Nephron progenitor cell (in vitro differentiated cells): ENCODE measurements at places on chromosomes 3 and 15.
A peak's percentile ranks its signal among the peaks of the same experiment; 100 is the strongest.

DNA sequence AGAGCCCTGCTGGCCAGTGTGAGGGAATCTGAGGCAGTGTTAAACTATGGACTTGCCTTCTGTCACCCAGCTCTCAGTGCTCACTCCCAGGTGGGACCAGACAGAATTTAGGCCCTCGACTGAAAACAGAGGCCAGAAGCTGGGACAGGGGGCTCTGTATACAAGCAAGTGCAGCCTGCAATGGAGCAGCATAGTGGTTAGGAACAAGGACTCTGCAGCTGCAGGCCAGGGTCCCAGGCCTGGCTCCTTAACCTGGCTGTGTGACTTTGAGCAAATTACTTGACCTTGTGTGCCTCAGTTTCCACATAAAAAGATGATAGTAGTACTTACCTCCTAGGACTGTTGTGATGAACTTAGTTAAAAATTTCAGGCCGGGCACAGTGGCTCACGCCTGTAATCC is 39.8 kb downstream of the CMTM7 start:
- H3K4me3 ChIP-seq = no peak overlapping the region
- H3K27me3 ChIP-seq = peaks cover 5% of the 10 kb centered on the region
- peaks cover 6% of the 10 kb centered on the region for H3K36me3 ChIP-seq
- no peak for DNase-seq

DNA sequence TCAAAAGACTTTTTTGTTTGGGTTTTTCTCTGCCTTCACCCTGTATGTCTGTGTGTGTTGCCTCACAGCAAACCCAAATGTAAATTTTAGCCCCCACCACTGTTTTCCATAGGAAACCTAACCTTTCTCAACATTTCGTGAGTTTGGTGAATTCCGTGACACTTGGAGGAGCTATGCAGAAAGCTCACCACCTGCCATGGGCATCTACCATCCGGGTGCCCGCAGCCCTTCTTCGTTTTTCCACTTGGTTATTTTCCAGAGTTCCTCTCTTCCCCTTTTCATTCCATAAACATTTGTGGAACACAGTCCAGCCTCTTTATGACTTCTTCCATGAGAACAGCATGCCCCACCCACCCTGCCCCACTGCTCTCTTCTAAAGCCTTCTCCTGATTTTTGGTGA is 31.3 kb downstream of the TMEM158 start:
- H3K27me3 ChIP-seq = peaks cover 10% of the 10 kb centered on the region
- H3K27ac ChIP-seq = no peak overlapping the region
- no peak overlapping the region for H3K4me3 ChIP-seq
- H3K36me3 ChIP-seq = no peaks in the 10 kb centered on the region
- DNase-seq = no peak

DNA sequence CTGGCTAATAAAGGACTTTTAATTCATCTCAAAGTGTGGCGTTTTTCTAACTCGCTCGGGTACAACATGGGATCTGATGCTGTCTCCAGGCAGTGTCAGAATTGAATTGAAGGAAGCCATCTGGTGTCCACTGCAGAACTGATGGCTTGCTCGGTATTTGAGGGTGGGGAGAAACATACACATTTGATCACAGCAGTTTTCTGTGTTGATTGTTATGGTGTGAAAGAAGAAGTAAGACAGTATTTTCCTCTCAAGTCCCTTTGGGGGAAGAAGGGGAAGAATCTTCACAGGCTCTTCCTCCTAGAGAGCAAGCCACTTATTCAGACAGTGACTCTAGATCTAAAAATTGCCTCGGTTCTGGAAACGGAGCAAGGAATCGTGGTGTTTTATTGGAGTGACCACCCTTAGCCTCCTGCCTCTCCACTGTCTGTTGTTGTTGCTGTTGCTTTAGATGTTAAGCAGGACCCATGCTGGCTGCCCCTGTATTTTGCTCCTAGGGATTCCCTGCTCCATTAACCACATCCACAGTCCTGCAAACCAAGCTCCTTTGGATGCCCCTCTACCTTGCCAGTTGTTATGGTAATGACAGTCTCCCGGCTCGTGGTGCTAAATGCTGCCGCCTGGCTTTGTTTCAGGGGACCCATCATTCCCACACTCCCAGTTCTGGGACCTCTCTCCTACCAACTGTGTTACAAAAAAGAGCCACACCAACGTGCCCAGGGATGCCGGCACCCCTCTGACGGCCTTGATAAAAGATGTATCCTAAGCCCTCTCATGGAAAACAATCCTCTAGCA is 15.3 kb upstream of the MCCC1 start:
- no peak overlapping the region for H3K4me3 ChIP-seq
- H3K4me1 ChIP-seq = peaks cover 11% of the 10 kb centered on the region
- peaks cover 69% of the 10 kb centered on the region for H3K27me3 ChIP-seq
- H3K36me3 ChIP-seq = no peaks in the 10 kb centered on the region
- H3K27ac ChIP-seq = no peak overlapping the region

DNA sequence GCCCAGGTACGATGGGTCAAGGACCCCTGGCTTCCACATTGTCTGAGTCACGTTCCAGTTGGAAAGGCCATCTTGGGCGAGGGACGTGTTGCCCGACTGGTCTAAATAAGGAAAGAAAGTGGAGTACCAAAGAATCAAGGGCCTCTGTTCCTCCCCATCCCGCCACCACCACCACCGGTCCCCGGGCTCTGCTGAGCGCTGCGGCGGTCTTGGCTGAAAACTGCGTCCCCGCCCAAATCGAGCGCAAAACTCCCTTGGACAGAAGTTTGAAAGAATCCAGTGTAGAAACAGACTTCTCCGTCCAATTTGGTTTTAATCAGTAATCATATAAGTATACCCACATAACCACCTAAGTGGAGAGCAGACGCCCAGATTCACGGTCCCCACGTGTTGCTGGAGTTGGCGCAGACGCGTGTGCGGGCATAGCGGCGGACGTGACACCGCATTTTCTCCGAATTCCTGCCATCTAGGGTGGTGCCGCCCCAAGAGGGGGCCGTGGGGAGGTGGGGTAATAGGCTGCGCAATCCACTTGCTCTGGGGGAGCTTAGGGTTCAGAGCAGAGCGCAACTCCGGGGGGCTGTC is 243.8 kb upstream of the TOPAZ1 start:
- peaks cover 83% of the 10 kb centered on the region for H3K27me3 ChIP-seq
- no peak overlapping the region for H3K27ac ChIP-seq
- peak; percentile 31 for DNase-seq

DNA sequence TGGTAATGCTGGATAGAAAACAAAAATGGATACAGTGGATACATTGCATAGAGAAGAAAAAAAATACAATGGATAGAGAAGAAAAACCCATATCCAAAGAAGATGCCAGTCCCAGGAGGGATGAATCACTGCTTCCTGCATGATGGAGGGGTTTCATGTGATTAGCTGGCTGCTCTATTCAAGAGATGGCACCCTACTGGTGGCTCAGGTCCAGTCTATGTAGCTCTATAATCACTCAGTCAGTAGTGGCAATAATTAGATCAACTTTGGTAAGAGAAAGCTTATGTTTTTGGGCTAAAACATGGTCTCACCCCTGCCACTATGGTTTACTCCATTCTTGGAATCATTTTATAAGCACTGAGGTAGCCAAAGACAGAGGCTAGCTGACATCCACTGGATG is 33.7 kb upstream of the NOX5 start:
- H3K4me1 ChIP-seq = peaks cover 13% of the 10 kb centered on the region
- H3K4me3 ChIP-seq = no peak overlapping the region
- H3K36me3 ChIP-seq = no peaks in the 10 kb centered on the region

DNA sequence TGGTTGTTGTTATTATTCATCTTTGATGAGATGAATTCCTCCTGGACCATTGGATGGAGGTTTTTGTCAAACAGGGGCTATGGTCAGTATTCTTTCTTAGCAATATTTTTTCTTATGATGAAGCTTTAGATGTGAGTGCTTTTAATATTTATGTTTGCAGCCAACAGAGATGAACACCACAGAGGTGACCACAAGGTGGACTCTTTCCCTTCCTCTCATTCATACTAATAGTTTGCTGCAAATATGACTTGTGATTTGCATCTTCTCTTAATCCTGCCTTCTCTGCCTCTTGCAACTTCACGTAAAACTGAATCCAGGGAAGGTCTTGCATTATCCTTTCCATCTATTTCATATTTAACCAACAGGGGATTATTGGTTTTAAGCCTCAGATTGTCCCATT is 473.1 kb upstream of the UBE2E2 start:
- no peak for DNase-seq
- peaks cover 29% of the 10 kb centered on the region for H3K4me1 ChIP-seq
- H3K36me3 ChIP-seq = no peaks in the 10 kb centered on the region
- peaks cover 6% of the 10 kb centered on the region for H3K27me3 ChIP-seq
- no peak overlapping the region for H3K4me3 ChIP-seq

DNA sequence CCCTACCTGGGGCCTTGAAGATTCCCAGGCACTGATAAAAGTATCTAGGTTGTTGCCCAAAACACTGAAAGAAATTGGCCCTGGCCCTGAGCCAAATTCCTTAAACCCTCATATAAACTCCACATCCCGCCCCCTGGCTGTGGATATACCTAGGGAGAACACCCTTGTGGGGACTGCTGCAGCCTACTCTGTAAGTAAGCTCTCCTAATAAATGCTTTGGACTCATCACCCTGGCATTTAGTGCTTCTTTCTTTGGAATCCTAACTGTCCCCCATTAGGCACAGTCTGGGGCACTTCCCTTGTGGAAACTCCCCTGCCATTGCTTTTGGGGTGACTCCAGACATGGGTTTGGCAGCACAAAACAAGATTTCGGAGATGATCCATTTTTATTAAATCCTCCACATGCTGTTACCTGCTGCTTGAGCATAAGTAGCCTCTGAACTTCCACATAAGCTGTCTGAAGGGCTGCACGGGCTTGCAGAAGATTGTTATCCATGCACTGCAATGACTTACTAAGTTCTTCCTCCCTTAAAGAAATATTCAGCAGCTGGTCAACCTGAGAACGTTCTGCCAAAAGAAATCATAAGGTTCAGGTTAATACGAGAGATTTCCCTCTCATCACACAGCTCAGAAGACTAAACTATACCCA is 46.4 kb downstream of the ZNF106 start:
- H3K4me1 ChIP-seq = no peaks in the 10 kb centered on the region
- no peak for DNase-seq

- no peak for DNase-seq
- no peak overlapping the region for H3K4me3 ChIP-seq
- no peaks in the 10 kb centered on the region for H3K36me3 ChIP-seq
- peaks cover 45% of the 10 kb centered on the region for H3K4me1 ChIP-seq
- H3K27ac ChIP-seq = no peak overlapping the region
Measured at GRCh38 chr3:188829576-188829975, 342.2 kb upstream of the TPRG1 start.

GRCh38 chr3:185815391-185816282 is 9.2 kb downstream of the IGF2BP2 start:
- peak overlapping the region; percentile 17 for H3K27ac ChIP-seq
- H3K36me3 ChIP-seq = peaks cover 17% of the 10 kb centered on the region
- DNase-seq = no peak
- H3K27me3 ChIP-seq = no peaks in the 10 kb centered on the region
- H3K4me3 ChIP-seq = peak overlapping the region; percentile 28

DNA sequence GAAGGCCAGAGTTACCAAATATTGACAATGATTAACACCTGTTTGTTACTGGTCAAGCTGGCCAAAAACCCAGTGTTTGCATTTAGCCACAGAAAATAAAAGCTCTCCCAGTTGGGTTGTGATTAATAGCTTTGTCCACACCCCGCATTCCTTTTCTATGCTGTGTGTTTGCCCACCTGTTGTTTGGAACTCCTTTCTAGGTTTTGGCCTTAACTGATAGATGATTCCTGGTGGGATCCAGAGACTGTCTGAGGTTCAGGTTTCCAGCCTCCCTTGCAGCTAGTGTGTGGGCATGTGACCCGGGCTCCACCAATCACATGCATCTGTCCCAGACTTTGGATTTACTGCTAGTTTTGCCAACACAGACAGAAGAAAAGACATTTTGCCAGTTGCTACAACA is 83.8 kb downstream of the PTPRG start:
- no peak overlapping the region for H3K27ac ChIP-seq
- H3K4me3 ChIP-seq = no peak overlapping the region
- no peaks in the 10 kb centered on the region for H3K27me3 ChIP-seq
- DNase-seq = no peak
- H3K4me1 ChIP-seq = peaks cover 3% of the 10 kb centered on the region

GRCh38 chr3:174498638-174499037 is 360.5 kb upstream of the NAALADL2 start:
- DNase-seq = no peak
- no peaks in the 10 kb centered on the region for H3K4me1 ChIP-seq
- no peak overlapping the region for H3K27ac ChIP-seq
- H3K4me3 ChIP-seq = no peak overlapping the region
- no peaks in the 10 kb centered on the region for H3K36me3 ChIP-seq
- H3K27me3 ChIP-seq = no peaks in the 10 kb centered on the region

DNA sequence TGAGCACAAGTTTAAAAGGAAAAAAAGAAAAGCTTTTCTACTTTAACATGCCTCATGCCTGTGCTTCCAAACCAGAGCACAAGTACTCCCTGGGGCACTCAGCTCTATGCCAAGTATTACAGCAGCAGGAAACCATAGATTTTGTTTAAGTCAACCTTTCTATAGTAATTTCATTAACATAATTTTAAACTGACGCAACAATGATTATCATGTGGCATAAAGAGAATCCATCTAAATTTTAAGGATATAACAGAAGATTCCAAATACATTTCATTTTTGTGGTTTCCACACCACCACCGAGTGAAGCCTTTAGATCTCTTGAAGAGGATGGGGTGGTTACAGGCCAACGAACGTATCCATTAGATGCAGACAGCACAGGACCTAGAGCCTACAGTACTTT is 112.1 kb downstream of the TNIK start:
- no peak for DNase-seq
- no peak overlapping the region for H3K4me3 ChIP-seq
- H3K27ac ChIP-seq = peak overlapping the region; percentile 97
- H3K27me3 ChIP-seq = no peaks in the 10 kb centered on the region
- H3K4me1 ChIP-seq = peaks cover 68% of the 10 kb centered on the region
- no peaks in the 10 kb centered on the region for H3K36me3 ChIP-seq

GRCh38 chr15:58583171-58583908 is 151.5 kb downstream of the LIPC start:
- no peak overlapping the region for H3K27ac ChIP-seq
- peaks cover 8% of the 10 kb centered on the region for H3K4me1 ChIP-seq
- no peak for DNase-seq
- H3K27me3 ChIP-seq = no peaks in the 10 kb centered on the region
- H3K4me3 ChIP-seq = no peak overlapping the region

DNA sequence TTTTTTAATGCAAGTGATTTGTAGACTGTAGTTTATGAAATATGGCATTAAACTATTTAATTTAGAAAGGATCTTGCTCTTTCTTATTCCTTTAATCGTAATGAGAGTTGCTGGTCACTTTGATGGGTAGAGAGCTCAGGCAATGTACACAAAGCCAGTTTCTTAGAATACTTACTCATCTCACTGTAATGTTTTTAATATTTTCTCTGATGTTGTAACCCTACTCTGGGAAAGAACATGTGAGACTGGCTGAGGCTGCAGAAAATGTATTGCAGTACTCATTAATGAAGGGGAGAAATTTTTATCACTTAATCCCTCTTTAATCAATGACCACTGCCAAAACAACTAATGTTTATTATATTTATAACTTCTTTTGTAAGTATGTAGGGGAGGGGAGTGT is 479.4 kb upstream of the KCNMB2 start:
- no peaks in the 10 kb centered on the region for H3K27me3 ChIP-seq
- no peaks in the 10 kb centered on the region for H3K4me1 ChIP-seq
- H3K36me3 ChIP-seq = no peaks in the 10 kb centered on the region
- H3K4me3 ChIP-seq = no peak overlapping the region
